T follicular helper cell (primary cell): ENCODE measurements at places on chromosomes 7 and 10.

- no peak for DNase-seq
These were observed 220.5 kb downstream of the CDK14 start for GRCh38 chr7:90816511-90817142.

DNA sequence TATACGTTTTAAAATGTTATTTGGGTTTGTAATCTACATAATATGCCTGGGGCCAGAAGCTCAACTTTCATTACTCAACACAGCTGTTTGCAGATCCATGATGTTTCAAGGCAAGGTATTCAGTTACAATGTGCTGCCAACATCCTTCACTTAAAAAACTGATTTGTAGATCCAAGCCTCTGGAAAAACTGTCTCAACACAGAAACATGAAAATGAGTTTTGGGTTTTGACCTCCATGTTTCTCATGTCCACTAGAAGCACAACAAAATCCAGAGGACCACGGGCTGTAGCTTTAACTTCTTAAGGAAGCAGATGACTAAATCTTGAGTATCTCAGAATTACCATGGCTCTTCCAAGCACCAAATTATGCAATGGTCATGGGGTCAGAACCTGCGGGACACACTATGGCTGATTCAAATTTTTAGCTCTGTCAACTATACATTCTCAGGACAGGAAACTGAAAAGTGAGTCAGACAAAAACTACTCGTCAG is 247.1 kb upstream of the GRB10 start:
- no peak for DNase-seq

GRCh38 chr7:2934211-2934731 is 90.2 kb upstream of the GNA12 start:
- DNase-seq, result no peak

GRCh38 chr7:116317907-116318306 is 107.6 kb downstream of the TES start:
- DNase-seq, result no peak

DNA sequence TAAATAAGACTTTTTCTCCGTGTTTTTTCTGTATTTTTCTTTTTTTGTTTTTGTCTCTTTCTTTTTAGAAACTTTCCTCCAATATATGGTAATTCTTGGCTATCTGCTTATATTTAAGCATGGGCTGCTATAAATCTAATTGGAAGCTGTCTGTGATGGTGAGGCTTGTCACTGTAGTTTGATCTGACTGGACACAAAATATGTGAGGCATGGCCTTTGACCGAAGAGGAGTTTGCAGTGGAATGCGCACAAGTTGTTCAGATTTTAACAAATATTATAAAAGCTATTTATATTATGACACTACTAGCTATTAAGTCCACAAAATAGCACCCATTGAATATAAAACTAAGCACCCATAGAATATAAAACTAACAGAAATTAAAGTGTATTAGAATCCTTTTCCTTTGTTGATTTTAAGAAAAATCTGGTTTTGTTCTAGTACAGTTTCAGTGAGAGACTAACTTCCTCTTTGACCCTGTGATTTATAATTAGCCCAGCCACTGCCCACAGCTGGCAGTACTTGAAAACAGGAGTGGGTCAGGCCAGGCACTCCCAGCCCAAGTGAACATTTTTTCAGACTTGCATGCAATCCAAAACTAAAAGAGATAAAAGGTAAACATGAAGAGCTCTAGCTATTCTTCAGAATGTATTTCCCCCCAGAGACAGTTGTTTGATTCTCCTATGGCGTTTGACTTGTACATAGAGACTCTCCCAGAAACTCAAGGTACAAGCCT is 69.9 kb upstream of the FGL2 start:
- DNase-seq, result no peak

- no peak for DNase-seq
These were observed 249.4 kb downstream of the CRPPA start for GRCh38 chr7:16171928-16172327.

DNA sequence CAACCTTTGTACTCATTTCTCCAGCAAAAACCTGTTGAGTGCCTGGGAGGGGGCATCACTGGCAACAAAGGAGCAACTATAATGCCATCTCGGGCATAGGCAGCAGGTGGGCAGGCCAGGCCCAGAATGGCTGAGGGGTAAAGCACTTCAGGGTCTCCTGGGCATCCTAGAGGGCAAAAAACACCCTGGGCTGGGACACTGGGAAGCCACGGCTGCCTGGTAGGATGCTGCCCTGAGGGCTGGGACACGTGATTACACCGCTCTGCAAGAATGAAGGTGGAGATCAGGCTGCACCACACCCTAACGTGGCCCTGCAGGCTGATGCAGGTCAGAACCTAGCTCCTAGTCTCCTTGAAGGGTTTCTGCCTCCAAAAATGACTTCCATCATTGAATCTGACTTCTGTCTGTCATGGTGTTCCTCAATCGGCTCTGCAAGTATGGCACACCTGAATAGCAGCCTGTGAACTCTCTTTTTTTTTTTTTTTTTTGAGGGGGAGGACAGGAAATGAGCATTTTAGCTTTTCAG is 4.5 kb upstream of the TRAPPC14 start:
- DNase-seq, result no peak

- no peak for DNase-seq
These were observed 995 bp upstream of the PARD3 start for GRCh38 chr10:34816085-34816496.

- no peak for DNase-seq
These were observed 76.3 kb downstream of the FOXI2 start for GRCh38 chr10:127813290-127813689.

GRCh38 chr7:157044147-157044687 is 33.8 kb upstream of the MNX1 start:
- DNase-seq, result no peak

DNA sequence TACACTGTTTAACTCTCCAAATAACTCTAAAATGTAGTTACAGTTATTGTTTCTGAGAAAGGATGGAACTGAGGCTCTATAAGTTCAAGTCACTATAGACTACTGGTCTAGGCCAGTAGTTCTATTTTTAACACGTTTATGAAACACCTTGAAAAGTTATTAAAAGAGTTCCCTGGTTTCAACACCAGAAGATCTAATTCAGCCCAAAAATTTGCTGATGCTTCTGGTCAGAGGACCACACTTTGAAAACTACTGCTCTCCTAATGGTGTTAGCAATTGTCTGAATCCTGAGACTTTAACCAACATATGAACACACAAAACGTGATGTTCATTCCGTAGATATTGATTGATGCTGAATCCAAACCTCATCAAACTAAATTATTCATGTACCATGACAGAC is 658.6 kb upstream of the STEAP1 start:
- no peak for DNase-seq

- no peak for DNase-seq
These were observed 100.1 kb downstream of the CACNB2 start for GRCh38 chr10:18240185-18240882.

GRCh38 chr10:44132361-44133289 is 252.3 kb downstream of the CXCL12 start:
- no peak for DNase-seq

GRCh38 chr10:5710859-5711258 is 26.2 kb downstream of the TASOR2 start:
- DNase-seq, result no peak

DNA sequence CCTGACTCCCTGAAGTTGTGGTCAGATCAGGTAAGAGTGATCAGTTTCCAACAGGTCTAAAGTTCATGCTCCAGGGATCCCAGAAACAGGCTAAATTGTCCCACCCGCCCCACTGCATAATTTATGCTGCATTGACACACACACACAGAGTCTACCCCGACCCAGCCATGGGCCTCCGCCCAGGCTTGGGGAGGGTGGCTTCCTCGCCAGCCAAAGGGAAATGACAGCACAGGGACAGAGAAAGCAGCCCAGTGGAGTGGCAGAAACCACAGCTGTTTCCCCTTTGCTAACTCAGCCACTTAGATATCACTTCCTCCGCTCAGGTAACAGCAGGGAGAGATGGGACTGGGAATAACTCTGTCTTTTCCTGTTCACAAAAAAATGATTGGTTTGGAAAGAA is 9.4 kb downstream of the SH3PXD2A start:
- no peak for DNase-seq

- no peak for DNase-seq
These were observed 72.2 kb downstream of the CACUL1 start for GRCh38 chr10:118682533-118682932.

DNA sequence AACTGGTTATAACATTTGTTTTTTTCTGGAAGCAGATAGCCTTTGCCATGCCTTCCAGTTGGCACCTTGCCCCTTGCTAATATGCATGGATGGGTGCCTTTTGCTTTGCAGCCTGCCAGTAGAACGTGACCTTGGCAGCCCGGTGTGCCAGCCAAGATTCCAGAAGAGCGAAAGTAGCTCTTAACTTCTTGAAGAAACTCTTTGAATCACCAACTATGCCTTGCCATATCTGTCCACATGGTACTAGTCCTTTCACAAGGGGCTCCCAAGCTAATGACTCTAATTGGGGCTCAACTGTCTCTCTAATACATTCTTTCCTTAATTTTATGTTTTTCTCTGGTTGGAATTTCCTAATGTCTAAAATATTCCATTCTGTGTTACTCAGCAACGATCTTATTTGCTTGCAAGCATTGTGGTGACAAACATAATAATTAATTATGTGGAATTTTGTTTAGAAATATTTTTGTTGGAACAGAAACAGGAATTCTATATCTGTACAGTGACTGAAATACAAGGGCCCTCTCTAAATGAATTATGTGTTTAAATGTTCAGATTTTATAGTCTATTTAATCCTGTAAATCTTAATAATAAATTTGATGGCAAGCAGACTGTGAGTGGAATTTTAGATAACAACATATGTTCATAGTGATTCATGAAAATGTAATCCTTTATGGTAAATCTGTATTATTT is 45.8 kb downstream of the HDAC9 start:
- DNase-seq, result no peak

GRCh38 chr7:47232751-47233412 is 349.0 kb downstream of the TNS3 start:
- no peak for DNase-seq

GRCh38 chr7:133742709-133743538 is 384.2 kb upstream of the LRGUK start:
- DNase-seq, result no peak

- DNase-seq, result no peak
These were observed 651.5 kb upstream of the NRP1 start for GRCh38 chr10:33986016-33986415.

GRCh38 chr10:4332764-4333458 is 493.1 kb upstream of the AKR1E2 start:
- no peak for DNase-seq

DNA sequence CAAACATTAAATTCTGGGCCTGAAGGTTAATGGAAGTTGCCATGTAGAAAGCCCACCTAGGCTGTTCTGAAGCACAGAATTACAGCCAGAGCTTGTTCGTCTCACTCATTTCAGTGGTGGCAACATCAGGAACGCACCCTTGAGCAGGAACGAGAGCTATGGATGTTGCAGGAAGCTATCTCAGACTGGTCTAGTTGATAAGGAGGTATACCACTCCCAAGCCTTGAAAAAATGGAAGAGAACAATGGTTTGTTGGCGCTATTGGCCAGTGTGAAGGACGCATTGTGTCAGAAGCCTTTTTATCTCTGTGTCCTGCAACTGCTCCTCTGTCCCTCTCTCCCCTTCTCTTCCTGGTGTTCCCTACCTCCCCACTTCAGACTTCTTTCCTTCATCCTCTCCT is 60.9 kb upstream of the RAPGEF5 start:
- DNase-seq, result no peak

DNA sequence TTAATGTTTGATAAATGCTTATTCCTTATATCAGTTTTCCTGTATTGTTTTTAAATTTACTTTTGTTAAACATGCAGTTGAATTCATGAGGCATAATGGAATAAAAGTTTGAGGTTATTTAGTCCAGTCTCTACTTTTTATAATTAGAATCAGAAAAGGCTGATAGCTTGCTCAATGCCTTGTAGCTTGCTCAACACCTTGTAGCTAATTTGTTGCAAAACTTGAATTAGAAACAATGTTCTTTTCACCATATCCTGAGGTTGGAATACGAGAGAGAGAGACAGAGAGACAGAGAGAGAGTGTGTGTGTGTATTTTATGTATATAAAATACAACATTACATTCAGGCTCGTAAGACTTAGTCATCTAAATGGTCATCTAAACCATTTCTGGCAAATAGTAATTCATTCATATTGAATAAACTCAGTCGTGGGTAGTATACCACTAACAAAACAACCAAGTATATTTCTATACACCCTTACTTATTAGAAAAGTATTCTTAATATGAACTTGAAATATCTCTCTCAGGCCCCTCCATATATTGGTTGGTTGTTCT is 243.5 kb downstream of the ADK start:
- no peak for DNase-seq

DNA sequence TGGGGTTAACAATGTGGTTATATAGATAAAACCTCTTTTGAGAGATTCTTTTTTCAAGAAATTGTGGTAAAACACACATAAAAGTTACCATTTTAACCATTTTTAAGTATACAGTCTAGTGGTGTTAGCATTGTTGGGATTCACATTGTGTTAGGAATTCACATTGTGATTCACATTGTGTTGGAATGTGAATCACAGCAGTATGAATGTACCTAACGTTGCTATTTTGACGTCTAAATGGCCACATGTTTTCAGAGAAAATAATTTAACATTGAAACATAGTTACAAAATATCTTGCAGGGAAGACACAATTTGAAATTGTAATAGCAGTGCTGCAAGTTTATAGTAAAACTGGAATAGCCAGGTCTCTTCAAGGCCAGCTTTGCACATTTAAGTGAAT is 129.0 kb downstream of the BICC1 start:
- no peak for DNase-seq

- DNase-seq, result no peak
These were observed 253.5 kb downstream of the NSUN6 start for GRCh38 chr10:18397906-18398305.

DNA sequence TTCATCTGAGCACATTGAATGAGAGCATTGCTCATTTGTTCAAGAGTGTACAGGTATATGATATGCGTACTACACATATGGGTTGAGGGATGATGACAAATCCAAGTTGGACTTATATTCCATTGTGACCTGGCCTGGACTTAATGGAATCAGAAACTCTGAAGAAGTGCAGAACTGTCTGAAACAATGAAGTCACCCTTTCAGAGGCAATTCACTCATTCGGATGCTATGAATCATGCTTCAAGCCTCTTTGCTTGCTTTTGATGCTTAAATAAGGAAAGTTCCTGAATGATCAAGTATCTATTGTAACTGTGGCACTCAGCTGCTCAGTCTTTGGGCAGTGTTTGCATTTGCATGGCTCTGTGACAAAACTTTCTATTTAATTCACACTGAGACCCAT is 93.4 kb downstream of the ZNF365 start:
- DNase-seq, result no peak

DNA sequence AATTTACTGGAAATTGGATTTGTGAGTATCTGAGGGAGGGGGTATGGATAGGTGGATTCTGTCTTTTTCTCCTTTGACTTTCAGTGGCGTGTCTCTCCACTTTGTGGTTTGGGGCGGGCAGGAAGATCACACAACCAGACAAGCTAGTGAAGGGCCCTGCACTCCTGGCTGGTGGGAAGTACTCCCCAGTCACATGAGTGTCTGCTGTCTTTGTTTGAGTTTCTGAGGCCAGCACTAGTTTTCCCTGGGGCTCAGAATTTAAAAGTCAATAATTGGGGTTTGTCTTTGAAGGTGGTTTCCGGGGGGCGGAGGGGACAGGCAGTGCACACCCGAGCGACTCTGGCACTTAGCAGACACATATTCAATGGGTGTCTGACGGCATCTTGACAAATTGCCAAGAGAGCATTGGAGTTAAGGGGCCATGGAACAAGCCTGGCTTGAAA is 120.1 kb downstream of the WDFY4 start:
- no peak for DNase-seq

- DNase-seq, result no peak
These were observed 98.2 kb downstream of the SORBS1 start for GRCh38 chr10:95462740-95463667.
